AG04449 (cell line): ENCODE measurements at places on chromosomes 12 and 14.

- DNase-seq, result no peak
Observed at GRCh38 chr12:3222979-3223378, 145.8 kb downstream of the TSPAN9 start.

- no peak for DNase-seq
Observed at GRCh38 chr14:80005561-80005960, 205.7 kb downstream of the DIO2 start.

DNA sequence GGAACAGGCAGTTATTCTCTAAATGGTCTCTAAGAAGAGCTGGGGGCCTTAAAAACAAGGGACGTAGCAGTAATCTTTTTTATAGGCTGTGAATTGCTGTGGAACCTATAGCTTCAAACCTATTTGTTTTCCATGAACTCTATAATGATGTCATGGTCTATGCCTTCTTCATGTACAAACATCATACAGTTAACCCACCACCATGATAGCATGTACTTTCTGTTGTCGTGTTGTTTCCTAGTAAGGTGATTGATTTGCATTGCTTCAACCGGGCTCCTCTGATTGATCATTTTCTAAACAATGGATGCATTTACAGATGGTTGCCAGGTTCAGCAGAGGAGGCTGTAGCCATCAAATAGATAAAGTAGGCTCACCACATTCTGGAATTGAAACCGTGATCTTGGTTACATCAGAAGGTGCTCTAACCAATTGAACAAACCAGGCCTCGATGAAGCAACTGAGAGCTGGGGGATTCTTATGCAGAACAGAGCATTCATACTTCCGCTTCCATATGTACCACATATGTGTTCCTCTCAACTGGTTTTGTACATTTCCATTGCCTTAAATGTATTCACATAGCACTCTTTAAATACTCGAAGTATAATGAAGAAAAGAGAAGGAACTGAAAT lies 25.6 kb upstream of the PCNX1 start:
- DNase-seq, result no peak

DNA sequence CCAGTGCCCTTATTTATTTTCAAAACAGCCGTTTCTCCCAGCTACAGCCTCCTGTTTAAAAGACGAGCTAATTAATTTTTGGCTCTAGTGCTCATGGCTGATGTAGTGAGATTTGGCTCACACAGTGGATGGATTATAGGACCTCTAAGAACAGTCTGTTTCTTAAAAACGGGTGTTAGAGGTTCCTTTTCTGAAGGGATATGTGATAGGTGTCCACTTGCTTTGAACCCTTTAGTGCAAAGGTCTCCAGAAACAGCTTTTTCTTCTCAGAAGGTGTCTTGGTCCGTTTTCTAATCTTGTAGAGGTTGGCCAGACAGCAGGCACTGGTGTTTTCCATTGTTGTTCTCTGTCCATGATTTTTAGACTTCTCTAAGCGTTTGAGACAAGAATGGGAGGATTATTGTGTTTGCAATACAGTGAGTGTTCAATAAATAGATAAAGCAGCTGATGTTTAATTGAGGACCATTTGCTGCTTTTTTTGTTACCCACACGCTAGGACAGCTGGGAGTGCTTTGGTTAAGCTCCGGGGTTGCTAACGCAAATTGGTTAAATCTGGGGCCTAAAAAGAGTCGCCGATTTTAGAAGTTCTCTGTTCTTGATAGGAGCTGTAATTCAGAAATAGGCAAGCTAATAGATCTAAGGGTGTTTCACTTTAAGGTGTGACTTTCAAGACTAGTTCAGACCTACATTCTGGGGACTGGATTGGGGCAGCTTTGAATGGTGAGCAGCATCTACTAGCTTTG lies 1.0 kb downstream of the BORCS5 start:
- DNase-seq, result no peak

DNA sequence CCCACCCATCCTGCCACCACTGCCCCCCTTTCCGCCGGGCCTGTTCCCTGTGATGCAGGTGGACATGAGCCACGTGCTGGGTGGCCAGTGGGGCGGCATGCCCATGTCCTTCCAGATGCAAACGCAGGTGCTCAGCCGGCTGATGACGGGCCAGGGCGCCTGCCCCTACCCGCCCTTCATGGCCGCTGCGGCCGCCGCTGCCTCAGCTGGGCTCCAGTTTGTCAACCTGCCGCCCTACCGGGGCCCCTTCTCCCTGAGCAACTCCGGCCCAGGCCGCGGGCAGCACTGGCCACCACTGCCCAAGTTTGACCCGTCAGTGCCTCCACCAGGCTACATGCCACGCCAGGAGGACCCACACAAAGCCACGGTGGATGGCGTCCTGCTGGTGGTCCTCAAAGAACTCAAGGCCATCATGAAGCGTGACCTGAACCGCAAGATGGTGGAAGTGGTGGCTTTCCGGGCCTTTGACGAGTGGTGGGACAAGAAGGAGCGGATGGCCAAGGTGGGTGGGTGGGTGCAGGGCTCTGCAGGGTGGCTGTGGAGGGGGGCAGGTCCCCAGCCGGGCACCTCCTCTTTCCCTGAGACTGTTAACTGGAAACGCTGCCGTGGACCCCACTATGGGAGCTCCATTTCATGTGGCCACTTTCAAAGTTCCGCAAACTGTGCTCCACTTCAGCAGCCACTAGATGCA lies 10.8 kb downstream of the SETD1B start:
- no peak for DNase-seq

DNA sequence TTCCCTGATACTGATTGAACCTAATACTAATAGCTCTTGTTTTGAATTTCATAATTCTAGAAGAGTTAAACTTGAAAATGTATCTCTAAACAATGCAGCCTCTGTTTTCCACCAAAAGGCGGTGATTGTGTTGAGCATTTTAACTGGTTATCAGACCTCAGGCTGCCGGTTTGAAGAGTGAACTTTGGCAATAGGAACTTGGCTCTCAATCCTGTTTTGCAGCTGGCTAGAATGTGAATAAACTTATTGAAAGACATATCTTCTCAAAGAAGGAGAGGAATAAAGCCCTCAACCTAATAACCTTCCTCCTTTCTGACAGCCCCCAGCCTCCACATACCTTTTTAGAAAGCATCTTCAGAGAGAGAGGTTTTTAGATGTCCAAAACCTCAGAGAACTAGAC lies 105.4 kb downstream of the SRGAP1 start:
- no peak for DNase-seq

- no peak for DNase-seq
Observed at GRCh38 chr14:32608857-32609256, 279.8 kb downstream of the AKAP6 start.

GRCh38 chr14:102445066-102445465 lies 64.5 kb downstream of the ANKRD9 start:
- DNase-seq, result no peak

GRCh38 chr14:94581127-94581999 lies at the start of gene SERPINA5:
SERPINA5 (plus strand) TSS chr14:94581426; CDS start chr14:94587363, 5,937 bp downstream.
- no peak for DNase-seq

DNA sequence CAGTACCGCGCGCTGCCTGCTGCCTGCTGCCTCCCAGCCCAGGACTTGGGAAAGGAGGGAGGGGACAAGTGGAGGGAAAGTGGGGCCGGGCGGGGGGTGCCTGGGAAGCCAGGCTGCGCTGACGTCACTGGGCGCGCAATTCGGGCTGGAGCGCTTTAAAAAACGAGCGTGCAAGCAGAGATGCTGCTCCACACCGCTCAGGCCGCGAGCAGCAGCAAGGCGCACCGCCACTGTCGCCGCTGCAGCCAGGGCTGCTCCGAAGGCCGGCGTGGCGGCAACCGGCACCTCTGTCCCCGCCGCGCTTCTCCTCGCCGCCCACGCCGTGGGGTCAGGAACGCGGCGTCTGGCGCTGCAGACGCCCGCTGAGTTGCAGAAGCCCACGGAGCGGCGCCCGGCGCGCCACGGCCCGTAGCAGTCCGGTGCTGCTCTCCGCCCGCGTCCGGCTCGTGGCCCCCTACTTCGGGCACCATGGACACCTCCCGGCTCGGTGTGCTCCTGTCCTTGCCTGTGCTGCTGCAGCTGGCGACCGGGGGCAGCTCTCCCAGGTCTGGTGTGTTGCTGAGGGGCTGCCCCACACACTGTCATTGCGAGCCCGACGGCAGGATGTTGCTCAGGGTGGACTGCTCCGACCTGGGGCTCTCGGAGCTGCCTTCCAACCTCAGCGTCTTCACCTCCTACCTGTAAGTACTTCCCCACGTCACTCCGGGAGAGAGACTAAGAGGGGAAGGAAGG lies at the start of gene LGR5:
Gene LGR5 (plus strand): TSS at position 186 of the 732 bp plus-strand sequence. CDS start 283 bp downstream, at position 469.
- no peak for DNase-seq

GRCh38 chr12:31363416-31363809 lies 37.5 kb upstream of the SINHCAF start:
- no peak for DNase-seq

- DNase-seq, result no peak
Observed at GRCh38 chr12:129610601-129611120, 293.2 kb downstream of the TMEM132D start.

- no peak for DNase-seq
Observed at GRCh38 chr12:82948491-82948890, 261.8 kb downstream of the TMTC2 start.

GRCh38 chr12:112122823-112123690 lies 2.3 kb upstream of the TRAFD1 start:
- DNase-seq, result no peak

DNA sequence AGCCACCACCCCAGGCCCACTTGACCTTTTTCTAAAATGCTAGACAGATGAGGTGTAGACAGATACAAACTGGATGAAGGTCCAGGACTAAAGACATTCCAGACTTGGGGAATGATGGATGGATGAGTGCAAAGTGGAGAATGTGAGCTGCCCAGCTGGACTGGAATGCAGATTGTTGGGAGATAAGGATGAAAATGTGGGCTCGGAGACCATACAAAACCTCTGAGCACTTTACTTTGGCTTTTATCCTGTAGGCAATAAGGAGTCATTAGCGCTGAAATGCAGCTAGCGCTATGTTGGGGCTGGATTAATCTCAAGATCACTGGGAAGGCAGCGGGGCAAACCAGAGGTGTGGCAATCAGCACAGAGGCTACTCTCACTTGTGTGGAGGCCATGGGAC lies 64.7 kb upstream of the GNPNAT1 start:
- DNase-seq, result no peak

DNA sequence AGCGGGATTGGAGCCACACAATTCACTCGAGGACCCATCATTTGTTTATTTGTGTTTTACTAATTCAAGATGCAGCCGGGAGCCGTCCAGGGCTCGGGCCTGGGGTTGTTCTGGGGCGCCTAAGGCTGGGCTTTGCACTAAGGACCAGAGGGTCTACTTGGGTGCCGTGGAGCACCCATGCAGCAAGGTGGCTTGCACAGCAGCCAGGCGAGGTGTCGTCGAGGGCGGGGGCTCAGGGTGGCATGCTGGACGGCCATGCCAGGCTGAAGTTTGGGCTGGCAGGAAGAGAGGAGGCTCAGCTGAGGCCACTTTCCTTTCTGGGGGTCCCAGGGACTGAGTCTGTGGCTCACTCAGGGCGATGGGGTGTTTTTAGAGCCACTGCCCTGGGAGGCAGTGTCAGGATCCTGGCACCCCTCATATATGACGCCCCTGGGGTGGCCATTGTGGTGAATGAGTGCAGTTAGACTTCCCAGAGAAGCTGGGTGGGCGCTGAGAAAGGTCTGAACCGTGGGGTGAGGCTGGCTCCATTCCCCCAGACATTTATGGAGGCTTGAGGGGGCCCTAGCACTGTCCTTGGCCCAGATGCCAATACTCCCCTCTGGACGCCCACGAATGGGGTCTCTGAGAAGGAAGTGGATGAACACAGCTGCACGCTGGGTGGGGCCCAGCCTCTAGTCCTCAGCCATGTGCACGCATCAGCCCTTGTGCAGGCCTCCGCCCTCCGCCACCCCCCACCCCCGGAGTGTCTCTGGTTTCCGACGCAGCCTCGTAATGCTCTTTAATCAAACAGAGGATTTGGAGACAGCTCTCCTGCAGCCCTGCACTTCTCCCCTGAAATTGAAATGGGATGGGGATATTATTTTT lies 11.3 kb downstream of the MEG3 start:
- no peak for DNase-seq

- no peak for DNase-seq
Observed at GRCh38 chr14:56933446-56933845, 123.2 kb upstream of the OTX2 start.

GRCh38 chr12:60415351-60415750 lies 819.5 kb downstream of the SLC16A7 start:
- DNase-seq, result no peak

GRCh38 chr12:111438481-111438880 lies 32.8 kb downstream of the SH2B3 start:
- DNase-seq, result no peak

- DNase-seq, result no peak
Observed at GRCh38 chr12:111285200-111285599, 83.7 kb downstream of the PHETA1 start.

DNA sequence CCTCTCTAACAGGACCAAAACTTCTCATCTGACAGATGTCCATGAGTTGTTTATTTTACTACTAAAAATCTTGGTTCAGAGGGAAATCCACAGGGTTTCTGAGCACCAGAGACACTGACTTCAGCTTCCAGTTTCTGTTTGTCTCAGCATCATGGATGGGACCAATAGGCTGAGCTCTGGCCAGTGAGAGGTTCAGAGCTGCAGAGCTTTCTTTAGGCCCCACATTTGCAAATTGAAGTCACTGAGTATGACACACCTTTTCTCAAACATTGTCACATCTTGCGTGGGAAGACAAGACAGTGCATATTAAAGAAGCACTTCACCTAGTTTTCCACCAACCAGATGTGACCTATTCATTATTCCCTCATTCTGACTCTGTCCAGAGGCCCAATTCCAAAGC lies 45.2 kb downstream of the RDH12 start:
- no peak for DNase-seq

GRCh38 chr14:101789222-101789621 lies 27.7 kb downstream of the PPP2R5C start:
- no peak for DNase-seq

GRCh38 chr12:113796066-113796827 lies 169.9 kb downstream of the RBM19 start:
- no peak for DNase-seq

DNA sequence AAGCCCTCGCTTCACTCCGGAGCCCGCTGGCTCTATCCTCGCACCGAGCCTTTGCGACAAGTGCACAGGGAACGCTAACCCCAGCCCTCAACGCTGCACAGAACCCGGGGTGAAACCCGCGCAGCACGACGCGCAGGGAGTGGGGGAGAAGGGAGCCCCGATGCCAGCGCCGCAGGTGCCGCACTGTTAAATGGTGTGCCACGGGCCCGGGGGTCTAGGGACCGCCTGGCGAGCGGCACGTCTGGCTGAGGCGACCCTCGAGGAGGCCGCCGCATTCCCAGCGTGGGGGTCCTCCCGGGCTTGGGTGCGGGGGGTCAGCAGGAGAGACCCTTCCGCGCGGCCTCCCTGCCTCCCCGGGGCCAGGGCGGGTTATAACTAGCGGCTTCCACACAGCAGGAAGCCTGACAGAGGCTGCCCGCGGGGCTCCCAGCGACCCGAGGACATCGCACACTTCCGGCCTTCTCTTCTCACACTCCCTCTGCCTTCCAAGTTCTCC lies 23.8 kb upstream of the LRTM2 start:
- DNase-seq, result no peak

- DNase-seq, result no peak
Observed at GRCh38 chr12:82645414-82645813, 41.3 kb upstream of the TMTC2 start.

DNA sequence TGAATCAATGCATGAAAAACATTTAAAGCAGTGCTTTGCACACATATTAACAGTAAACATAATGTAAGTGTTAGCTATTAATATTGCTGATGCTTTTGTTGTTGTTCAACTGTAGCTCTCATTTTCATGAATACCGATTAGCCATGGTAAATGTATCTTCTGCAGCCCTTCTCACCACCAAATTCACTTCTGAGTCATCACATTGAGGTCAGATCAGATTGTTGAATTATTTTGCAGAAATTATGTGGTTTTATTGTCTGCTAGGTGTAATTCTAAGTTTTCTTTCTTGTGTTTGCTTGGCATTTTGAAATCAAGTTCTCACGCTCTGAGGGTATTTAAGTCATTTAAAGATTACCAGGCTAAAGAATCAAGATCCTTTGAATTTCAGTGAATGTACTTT lies 74.6 kb downstream of the AKAP6 start:
- DNase-seq, result no peak
